ENCODE measurements at places on chromosomes 5 and 9.
A peak's percentile ranks its signal among the peaks of the same experiment; 100 is the strongest.

DNA sequence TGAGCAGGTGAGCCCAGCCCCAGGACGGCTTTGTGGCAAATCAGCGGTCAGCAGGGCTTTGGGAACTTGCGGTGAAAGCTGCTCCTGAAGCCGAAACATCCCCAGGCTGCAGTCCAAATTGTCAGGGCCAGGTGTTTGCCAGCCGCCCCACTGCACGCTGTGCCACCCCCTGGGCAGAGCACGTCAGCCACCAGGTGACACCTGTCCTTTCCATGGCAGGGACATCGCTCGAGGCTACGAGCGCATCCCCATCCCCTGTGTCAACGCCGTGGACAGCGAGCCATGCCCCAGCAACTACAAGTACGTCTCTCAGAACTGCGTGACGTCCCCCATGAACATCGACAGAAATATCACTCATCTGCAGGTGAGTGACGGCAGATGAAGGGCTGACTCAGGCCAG is 64.4 kb upstream of the CACNA1B start:
- no peak for DNase-seq

DNA sequence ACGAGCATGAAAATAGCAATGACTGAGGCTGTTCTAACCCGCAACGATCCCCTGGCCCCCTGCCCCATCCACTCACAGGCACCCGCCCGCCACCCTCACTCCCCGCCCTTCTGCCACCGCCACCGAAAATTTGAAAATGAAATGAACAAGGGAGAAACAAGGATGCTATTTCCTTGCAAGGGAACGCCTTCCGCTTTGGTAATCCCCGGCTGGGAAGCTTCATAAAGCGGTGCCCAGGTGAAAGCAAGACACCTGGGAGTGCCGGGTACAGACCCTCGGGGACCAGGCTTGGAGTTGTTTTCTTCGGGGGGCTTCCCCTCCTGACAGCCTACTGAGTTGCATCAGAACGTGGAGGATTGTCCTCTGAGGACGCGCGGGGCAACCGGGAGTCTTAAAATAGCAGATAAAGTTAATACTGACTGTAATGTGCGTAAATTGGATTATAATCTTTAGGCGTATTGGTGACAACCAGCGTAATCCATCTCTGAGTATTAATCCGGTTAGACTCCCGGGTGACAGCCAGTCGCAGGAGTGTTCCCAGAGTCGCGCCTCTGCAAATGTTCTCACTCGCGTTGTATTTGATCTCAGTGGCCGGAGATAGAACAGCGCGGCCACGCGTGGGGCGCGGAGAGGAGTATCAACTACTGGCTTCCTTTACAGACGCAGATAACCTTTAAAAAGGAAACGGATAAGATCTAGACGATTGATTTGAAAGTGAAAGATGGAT is 885 bp upstream of the MLLT3 start:
- peak; percentile 78 for DNase-seq

DNA sequence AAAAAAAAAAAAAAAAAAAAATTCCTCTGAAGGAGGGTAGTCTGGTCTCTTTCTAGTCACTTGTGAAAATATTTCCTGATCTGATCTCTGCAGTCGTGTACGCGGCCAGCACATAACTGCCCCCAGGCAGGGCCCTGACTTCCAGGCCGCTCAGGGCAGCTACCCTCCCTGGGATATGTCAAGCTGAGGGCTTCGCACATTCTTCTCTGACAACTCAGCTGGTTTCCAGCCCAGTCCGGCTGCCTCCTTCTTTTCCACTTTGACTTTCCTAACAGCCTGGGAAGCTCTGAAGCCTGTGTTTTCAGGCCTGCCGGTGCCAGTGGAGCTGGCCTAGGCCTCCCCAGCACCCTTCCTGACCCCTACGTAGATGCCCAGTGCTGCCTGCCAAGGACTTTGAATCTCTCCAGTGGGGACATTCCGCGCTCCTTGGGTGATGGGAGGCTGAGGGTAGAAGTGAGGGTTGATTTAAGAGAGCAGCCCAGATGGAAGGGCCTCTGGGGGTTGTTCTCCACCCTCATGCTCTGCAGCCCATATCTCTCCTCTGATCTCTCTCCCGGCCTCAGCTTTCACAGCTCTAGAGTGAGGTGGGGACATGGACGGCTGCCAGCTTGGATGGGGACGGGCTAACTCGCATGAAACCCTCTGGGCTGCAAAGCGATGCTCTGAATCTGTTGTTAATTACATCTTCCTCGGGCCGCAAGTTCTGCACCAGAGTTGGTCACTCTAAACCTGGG is 20.7 kb downstream of the COL5A1 start:
- no peak for DNase-seq

GRCh38 chr9:110126986-110127864 is 80.7 kb downstream of the C9orf152 start:
- DNase-seq, result no peak

DNA sequence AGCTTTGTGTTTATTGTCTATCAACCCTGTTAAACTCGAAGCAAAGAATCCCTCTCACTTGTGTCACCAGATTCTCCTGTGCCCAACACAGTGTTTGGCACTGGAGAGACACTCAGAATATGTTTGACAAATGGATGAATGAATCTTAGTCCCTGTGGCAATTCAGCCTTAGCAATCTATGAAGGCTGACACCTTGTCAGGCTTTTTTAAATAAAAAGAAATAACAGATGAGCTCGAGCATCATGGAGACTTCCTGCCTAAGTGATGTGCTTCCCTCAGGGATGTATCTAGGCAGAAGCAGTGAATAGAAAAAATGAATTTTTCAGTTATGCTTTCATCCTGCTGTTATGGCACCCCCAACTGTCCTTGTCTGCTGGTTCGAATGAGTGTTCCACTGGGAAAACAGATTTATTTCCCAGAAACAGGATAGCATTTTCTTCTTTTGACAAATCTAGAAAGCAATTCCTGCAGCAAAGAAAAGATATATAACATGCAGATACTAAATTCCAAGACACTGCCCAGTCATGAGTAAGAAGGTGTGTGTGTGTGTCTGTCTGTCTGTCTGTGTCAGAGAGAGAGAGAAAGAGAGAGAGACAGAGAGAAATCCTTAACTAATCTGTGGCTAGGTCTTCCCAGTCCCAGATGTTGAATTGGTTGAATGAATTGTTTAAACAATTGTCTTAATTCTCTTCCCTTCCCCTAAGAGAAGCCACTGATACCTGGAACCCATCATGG is 16.7 kb downstream of the MAMDC2 start:
- no peak for DNase-seq

DNA sequence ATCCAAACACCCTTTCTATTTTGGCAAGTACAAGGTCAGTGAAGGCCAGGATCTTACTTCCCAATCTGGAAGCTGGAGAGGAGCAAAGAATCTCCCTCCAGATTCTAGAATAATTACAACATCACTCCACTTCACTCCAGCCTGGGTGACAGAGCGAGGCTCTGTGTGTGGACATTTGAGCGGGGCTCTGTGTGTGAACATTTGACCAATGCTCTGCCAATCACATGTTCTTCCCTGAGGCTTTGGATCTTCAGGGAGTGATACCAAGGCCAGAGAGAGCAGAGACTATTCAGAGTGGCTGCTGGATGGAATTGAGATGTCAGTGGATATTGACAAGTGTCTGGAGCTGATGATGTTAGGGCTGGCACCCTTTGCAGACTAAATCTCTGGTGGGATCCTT is 24.7 kb upstream of the ANKRD34B start:
- no peak for DNase-seq

- DNase-seq, result no peak
Observed at GRCh38 chr5:103446813-103447212, 115.8 kb downstream of the NUDT12 start.

- DNase-seq, result no peak
Observed at GRCh38 chr9:113360242-113360842, 11.0 kb downstream of the BSPRY start.

- DNase-seq, result no peak
Observed at GRCh38 chr9:134384811-134385479, 58.7 kb downstream of the RXRA start.

DNA sequence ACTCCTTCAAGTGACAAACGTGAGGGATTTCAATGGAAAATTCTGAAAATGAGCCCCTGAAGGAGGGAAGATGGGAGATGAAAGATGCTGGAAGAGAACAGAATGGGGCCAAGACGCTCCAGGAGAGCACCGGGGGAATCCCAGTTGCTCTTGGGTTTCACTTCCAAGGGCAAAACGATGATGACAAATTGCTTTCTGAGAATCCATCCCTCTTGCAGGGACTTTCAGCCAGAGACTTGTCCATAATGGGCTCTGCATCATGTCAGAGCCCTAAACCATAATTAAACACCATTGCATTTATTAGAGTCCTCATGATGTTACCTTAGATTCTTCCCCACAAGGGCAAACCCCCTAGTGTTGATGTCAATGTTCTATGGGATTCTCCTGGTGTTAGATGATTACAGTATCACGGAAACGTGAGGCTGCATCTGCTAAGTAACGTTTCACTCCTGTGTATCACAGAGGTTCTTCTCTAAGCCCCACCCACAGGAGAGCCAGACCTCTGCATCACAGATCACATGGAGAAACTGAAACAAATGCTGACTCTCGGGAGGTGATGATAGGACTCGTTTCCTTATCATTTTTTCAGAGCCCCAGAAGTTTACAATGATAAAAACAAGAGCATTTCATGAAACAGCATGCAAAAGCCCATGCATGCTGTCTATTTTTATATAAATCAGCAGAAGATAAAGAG is 114.4 kb downstream of the TENT4A start:
- peak; percentile 71 for DNase-seq

DNA sequence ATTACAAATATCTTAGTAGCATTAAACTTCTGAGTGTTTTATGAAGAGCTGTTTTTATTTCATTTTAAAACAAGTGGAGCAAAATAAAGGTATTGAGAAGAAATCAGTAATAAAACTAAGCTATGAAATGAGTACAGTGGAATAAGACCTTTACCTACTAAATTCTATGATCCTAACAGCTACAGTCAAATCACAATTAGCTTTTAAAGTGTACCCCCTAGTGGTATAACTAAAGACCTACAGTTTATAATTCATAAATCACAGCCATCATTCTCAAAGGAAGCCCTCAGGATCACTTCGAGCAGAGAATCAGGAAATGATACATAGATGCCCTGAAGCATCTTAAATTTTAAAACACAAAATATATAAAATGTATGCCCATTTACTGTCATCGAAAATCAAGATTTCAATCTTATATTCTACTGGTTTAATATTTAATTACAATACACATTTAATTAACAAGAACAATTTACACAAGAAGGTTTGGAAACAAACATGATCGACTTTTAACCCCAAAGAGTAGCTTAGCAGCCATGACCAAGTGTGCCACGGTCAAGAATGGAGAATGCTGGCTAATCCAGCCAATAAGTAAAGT is 12.3 kb downstream of the CCNH start:
- peak; percentile 60 for DNase-seq

DNA sequence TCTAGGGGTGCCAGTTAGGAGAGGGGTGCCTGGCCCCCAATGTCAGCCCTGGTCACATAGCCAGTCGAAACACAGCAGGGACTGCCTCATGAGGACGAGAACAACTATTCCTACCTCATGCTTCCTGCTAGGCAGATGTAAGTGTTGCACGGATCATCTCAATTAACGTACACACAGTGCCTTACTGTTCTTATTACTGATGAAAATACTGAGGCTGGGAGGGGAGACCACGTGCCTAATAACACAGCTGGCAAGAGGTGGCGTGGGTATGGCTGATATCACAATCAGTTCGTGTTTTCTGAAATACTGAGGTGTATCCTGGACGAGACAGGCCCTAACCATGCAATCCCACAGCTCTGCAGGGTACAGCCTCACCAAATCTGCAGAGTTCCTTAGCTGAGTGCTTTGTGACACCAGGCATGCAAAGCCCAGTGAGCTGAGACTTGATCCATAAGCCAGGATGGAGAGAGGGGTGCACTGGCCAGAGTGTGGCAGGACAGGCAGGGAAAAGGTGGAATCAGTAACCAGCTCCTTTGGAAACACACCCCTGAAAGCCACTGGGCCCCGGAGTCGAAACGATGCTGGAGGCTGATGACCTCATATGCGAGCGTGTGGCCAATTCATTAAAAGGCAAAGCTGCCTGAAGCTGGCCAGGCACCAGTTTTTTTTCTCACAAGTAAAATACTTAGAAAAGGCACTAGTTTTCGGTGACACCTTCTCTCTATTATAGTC is 63.9 kb downstream of the PRRT1B start:
- no peak for DNase-seq

GRCh38 chr9:8140557-8140956 is 341.0 kb upstream of the DMAC1 start:
- DNase-seq, result no peak
